ENCODE measurements at places on chromosomes 1 and 21.
A peak's percentile ranks its signal among the peaks of the same experiment; 100 is the strongest.

- no peak for DNase-seq
These were observed 120.9 kb downstream of the HLX start for GRCh38 chr1:220999872-221000863.

DNA sequence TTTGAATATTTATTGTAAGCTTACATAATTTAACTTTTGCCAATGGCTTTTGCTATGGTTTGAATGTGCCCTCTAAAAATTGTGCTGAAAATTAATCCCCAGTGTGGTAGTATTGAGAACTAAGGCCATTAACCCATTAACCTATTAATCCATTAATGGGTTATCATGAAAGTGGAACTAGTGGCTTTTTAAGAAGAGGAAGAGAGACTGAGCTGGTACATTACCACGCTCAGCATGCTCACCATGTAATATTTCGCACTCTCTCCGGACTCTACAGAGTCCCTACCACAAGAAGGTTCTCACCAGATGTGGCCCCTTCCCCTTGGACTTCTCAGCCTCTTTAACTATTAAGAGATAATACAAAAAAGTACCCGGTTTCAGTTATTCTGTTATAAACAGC, 164.4 kb upstream of the ZRANB2 start:
- DNase-seq, result no peak

GRCh38 chr1:99573431-99574217, 72.3 kb upstream of the PALMD start:
- DNase-seq, result no peak

GRCh38 chr21:33196941-33197374, 32.8 kb upstream of the IFNAR2 start:
- peak; percentile 65 for DNase-seq

- no peak for DNase-seq
These were observed 53.5 kb upstream of the CD34 start for GRCh38 chr1:207964195-207964966.

GRCh38 chr1:152148981-152149380, 10.0 kb downstream of the RPTN start:
- DNase-seq, result no peak

GRCh38 chr1:48530727-48531351, 58.8 kb upstream of the SPATA6 start:
- DNase-seq, result peak; percentile 73

- DNase-seq, result no peak
These were observed 155.3 kb downstream of the CDC7 start for GRCh38 chr1:91655912-91656449.

- DNase-seq, result no peak
These were observed 3.0 kb downstream of the ATF6 start for GRCh38 chr1:161768986-161769672.

- no peak for DNase-seq
These were observed 292.1 kb downstream of the SETD4 start for GRCh38 chr21:35768187-35768586.

DNA sequence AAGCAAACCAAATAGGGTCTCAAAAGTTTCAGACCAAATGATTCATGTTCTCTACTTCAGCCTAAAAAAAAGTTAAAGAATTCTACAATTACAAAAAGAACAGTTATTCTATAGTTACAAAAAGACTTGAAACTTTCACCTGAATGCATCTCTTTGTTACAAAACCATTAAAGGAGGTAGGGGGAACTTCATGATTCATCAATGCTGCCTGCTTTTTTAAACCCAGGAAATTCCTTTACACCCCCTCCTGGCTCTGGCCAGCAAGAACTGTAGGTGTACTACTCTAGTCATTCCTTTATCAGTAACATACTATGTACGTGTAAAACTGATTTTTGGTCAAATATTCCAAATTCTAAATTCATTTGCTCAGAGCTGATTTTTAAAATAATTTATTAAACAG, 5.0 kb downstream of the FAF1 start:
- DNase-seq, result no peak

DNA sequence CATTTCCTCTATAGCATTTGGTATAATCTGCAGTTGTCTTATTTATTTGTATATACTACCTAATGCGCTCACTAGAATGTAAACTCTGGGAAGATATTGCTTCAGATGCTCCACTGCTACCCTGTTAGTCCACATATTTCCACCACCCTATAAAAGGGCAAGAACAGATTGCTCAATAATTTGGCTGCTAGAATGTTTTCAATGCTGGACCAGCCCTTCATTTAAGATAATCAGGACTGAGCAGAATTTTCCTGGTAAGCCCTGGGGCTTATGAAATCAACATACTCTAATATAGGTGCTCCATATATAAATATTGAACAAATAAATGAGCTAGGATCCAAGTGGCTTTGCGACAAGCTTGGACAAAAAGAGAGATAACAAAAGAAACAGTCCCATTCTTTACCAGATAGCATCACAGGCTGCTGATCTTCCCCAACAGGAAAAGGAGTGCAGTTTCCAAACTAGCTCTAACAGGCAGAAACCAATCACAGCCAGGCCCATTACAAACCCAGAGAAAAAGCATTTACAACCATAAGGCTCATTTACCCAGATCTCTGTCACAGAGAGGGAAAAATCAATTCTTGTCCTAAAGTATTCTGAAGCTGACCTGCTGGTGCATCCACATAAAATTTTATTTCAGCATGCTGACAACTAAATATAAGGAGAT, 8.3 kb downstream of the BCAR3 start:
- no peak for DNase-seq

- peak; percentile 20 for DNase-seq
These were observed 60.7 kb downstream of the MAN1C1 start for GRCh38 chr1:25677193-25677773.

GRCh38 chr1:10681296-10682107, 114.9 kb downstream of the CASZ1 start:
- no peak for DNase-seq

- no peak for DNase-seq
These were observed 61.5 kb downstream of the SKI start for GRCh38 chr1:2289607-2290006.

GRCh38 chr1:223242382-223242955, 99.4 kb upstream of the TLR5 start:
- no peak for DNase-seq

GRCh38 chr1:7331926-7332535, 439.1 kb upstream of the VAMP3 start:
- no peak for DNase-seq

- DNase-seq, result peak; percentile 14
These were observed 316.9 kb upstream of the VAMP3 start for GRCh38 chr1:7454052-7454815.

- DNase-seq, result no peak
These were observed 49.4 kb downstream of the KIF21B start for GRCh38 chr1:200973937-200974657.

DNA sequence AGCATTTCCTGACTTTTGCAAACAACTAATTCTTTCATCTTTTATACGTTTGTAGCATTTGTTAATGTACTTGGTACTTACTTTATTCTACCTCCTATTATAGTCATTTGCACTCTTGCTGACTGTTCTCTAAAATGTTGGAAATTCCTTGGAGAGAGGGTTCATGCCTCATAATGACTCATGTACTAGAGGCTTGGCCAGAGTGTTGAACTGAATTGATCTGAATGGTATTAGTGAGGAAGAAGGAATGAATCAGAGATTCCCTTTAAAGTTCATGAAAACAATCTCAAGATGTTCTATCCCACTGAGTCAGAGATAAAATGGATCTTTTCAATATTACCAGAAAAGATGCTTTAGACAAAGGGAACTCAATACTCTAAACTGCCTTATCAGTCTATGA, 383.4 kb downstream of the SEC16B start:
- no peak for DNase-seq

DNA sequence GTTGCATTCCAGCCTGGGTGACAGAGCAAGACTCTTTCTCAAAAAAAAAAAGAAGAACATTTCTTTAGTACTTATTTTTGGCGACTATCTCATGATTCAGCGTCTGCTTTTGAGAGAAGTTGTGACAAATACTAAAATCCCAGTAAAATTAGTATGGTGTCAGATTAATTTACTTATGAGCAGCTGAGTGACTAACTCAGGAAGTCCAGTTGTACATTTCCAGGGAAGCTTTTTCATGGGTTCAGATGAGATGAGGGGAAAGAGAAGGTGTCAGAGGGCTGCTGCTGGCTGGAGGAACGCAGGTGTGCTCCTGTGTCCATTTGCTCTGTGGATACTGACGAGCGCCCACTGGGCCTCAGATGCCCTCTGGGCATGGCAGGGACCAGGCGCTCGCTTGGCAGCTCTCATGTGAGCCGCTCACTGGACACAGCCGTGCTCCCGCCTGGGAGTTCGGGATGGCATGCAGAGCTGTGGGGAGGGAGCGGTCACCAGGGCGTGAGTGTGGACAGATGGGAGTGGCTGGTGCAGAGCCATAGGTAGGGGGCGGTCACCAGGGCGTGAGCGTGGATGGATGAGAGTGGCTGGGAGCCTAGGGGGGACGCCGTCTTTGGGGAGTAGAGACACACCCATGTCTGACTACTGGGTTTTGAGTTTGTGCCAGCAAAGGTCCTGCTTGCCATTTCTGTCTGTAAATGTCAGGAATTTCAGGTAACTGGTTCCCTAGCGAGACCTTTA, 55.0 kb downstream of the ADARB1 start:
- no peak for DNase-seq

GRCh38 chr1:186409091-186409490, 33.5 kb downstream of the ODR4 start:
- DNase-seq, result no peak

- DNase-seq, result no peak
These were observed 349.1 kb downstream of the DPYD start for GRCh38 chr1:97571760-97572159.

- no peak for DNase-seq
These were observed 7.9 kb upstream of the PLA2G2C start for GRCh38 chr1:20194224-20194623.

DNA sequence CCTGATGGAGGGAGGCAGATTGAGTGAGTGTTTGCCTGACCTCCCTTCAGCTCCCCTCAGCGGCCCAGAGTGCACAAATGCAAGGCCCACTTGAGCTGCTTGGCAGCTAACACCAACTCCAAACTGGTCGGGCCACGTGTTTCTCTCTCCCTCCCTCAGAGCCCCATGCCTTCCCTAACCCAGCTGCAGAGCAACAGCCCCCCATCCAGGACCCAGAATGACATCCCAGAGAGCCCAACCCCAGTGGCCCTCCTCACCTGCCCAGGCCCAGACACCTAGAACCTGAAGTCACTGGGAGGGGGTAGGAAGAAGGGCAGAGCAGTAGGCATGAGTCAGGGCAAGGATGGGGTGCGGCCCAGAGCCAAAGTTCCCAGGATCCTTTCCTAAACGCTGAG, 789 bp upstream of the S100A14 start:
- no peak for DNase-seq

DNA sequence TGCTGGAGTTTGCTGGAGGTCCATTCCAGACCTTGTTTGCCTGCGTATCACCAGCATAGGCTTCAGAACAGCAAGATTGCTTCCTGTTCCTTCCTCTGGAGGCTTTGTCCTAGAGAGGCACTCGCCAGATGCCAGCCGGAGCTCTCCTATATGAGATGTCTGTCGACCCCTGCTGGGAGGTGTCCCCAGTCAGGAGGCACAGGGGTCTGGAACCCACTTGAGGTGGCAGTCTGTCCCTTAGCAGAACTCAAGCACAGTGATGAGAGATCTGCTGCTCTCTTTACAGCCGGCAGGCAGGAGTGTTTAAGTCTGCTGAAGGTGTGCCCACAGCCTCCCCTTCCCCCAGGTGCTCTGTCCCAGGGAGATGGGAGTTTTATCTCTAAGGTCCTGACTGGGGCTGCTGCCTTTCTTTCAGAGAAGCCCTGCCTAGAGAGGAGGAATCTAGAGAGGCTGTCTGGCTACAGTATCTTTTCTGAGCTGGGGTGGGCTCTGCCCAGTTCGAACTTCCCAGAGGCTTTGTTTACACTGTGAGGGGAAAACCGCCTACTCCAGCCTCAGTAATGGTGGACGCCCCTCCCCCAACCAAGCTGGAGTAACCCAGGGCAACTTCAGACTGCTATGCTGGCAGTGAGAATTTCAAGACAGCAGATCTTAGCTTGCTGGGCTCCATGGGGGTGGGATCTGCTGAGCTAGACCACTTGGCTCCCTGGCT, 205.0 kb downstream of the GPR52 start:
- DNase-seq, result no peak

GRCh38 chr1:17567582-17567981, 28.1 kb downstream of the ARHGEF10L start:
- DNase-seq, result no peak

DNA sequence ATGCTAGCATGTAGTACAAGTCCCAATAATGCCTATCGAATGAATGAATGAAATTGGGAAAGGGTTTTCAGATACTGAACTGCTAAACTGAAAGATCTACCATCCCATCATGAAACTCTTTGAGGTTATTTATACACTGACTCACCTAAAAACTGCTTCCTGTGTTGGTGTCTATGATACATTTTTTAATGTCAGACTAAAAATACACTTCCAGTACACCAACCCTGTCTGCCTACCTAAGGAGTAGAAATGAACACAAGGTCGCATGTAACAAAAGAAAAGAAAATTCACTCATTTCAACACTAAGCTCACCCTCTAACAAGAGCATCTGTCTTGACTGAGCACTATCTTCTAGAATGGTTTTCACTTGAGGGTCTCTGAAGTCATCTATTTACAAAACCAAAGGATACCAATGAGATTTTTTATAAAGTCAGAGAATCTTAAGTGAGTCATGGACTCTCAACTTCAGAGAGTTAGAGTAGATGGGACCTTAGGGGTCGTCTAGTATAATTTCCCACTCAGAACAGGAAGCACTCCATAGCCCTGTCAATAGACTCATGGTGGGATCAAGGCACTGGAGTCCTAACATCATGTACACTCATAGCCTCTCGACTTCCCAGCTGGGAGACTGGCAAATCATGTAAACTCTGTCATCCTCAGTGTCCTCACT, 53.4 kb downstream of the WLS start:
- DNase-seq, result no peak

DNA sequence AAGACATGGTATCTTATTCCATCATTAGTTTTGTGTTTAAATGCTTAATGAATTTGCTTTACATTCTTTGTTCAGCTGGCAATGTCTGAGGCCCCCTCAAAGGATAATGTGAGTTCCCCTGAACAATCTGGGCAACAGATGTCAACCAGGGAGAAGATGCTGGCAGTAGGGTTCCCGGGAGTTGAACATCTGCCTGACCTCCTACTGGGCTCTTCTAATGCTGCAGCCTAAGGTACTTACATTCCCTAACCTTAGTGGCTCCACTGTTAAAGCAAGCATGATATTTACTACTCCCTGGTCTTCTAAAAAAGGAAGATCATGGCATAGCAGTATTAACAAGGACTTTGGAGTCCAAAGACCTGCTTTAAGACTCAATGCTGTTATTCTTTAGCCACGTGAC, 574.9 kb upstream of the NR5A2 start:
- DNase-seq, result no peak

GRCh38 chr1:235127732-235128455, 743 bp downstream of the TOMM20 start:
- peak; percentile 34 for DNase-seq

DNA sequence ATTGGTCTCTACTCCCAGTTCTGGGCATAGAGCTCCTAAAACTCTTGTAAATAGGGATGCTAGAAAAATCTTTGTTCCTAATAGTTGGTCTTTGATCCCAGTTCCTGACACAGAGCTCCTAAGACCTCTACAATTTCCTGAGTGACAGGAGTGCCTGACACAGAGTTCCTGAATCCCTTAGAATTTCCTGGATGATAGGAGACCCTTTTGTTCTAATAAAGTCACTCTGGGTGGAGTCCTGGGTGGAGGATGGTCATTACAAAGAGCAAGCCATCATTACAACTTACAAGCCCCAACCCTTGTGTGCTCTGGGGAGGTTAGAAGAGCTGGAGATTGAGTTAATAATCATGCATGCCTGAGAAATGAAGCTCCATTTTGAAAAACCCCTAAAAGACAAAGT, 58.4 kb downstream of the ZZZ3 start:
- no peak for DNase-seq

GRCh38 chr21:29184037-29184436, 53.6 kb downstream of the MAP3K7CL start:
- DNase-seq, result no peak

Measured in activated CD4-positive, alpha-beta T cell treated with anti-CD3 and anti-CD28 coated beads for 48 hours (primary cell).